ENCODE measurements at places on chromosomes 7 and 10.

DNA sequence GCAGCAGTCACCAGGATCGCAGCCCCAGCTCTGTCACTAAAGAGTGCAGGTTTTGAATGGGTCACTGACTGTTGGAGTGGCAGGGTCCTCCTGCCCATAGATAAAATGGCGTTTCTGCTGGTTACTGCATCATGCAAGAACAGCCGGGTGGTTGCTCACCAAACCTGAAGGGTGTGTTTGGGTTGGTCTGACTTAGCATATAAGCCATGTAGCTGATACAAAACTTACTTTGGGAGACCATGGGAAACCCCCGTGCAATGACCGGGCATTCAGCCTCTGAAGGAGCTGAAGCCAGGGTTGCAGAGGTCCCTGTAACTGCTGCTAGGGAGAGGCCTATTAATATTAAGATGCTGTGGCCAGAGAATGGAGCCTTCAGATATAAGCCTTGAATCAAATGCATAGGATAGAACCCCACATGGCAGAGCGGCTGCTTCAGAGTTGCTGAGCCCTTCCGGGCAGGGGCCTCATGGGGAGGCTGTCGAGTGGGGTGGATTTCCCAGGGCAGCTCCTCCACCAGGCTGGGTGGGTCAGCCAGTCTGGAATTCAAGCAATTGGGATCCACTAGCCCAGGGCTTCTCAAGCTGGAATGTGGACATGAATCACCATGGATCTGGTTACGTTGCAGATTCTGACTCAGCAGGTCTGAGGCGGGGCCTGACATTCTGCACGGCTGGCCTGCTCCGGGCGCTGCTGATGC is 70.9 kb upstream of the CTBP2 start:
- no peak for DNase-seq

DNA sequence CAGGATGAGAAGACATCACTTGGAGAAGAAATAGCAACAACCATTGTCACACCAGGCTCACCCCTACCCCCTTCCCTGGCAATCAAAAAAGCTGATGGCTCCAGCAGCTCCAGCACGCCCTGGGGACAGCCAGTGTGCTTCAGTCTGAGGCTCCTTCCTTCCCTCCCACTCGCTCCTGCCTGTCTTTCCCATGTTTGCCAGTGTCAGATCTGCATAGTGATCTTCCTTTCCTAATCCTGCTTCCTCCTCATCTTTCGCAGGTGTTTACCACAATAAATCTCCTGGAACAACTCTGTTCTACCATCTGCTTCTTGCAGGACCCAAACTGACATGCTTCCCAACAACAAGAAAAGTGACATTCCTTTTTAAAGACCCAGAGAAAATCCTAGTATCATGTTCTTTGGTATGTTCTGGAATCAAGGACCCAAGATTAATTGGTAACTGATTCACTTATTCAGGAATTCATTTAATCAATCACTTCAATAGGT is 57.1 kb downstream of the STEAP1B start:
- DNase-seq: no peak

GRCh38 chr7:26376175-26376917 is 84.7 kb downstream of the SNX10 start:
- peak; percentile 21 for DNase-seq

DNA sequence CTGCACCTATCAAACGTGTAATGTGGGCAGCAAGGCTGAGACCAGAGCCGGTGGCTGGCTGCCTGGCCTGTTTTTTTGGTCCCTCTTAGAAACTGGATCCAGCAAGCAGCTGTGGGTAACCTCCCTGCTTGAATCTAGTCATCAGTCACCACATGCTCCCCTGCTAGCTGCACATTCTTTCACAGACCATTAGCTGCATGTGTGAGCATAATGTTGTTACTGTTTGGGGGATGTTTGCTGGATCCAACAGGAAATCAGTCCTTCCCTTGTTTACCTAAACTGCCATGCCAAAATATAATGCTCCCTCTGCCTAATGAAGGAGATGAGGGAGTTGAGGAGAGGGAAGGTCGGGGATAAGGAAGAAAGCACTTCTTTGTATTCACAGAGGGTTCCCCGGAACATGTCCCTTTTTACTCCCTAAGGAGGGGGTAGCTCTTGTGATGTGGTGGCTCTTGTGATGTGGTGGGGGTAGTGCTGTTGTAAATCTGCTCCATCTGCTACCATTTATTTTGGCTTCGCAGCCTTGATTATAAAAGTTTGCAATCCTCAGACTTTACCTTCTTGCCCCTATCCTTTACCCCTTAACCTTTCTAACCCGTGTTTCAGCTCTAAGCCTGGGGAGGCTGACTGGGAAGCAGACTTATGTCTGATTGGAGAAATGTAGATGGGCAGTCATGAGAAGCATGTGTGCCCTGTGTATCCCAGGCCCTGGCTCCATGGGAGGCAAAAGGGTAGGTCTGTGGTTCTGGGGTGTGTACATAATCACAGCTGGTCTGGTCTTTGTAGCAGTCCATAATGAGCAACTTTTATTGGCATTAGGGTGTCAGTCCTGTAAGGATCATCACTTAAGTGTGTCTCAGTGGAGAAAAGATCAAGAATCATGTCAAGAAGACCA is 20.8 kb downstream of the LOXL4 start:
- DNase-seq: no peak

GRCh38 chr7:7552199-7552598 is 14.5 kb upstream of the MIOS start:
- no peak for DNase-seq

- no peak for DNase-seq
Observed at GRCh38 chr7:30846378-30846777, 65.3 kb upstream of the AQP1 start.

- DNase-seq: no peak
Observed at GRCh38 chr10:119257899-119258419, 50.6 kb downstream of the GRK5 start.

DNA sequence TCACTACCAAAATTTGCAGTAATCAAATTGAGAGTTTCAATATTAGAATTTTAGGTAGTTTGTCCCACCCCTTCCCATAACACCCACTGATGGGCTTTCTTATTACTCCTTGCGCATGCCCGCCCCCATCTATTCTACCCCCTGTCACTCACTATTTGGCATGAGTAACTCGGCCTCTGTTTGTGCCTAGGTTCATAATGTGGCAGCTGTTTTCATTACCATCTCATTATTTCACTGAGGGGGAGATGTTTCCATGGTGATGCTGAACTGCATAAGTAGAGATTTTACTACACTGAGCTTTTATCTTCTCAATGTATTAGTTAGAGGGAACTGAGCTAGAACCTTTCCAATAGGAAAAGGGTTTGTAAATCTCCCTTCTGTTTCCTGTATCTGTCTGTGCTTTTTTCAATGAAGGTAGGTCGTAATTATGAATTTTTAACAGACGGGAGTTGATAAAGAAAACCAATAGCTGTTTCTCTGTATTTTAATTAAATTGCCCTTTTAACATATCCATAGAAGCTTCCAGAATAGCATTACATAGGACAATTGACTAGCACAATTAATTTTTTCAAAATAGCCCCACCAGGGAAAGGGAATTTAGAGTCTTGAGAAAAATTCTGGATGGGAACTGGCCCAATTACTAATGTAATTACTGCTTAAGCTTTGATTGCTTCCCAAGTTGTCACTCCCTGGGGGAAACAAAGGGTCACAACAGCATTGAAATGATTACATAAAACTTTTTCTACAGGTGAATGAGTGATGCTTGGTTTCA is 33.4 kb downstream of the PRPS1L1 start:
- peak; percentile 21 for DNase-seq
